GM12864 (cell line): ENCODE measurements at places on chromosomes 7 and 10.

GRCh38 chr7:39221901-39222300 lies 244.2 kb downstream of the POU6F2 start:
- no peak for DNase-seq

DNA sequence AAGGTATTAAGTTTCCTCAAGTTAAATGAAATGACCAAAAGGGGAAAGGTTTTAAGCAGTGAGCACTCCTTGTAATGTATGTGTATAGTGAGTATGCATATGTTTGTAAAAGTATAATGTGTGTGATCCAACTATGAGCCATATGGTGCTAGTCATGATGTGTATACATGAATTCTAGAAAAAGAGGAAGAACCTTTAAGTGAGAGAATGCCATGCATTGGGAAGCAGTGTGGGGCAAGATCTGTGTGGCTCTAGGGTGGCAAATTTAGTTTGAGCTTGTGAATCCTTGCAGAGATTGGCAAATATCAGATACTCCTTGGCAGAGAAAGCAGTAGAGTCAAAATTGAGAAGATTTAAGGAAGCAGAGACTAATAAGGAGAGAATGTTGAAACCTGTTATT lies 435.0 kb downstream of the AUTS2 start:
- DNase-seq, result no peak

DNA sequence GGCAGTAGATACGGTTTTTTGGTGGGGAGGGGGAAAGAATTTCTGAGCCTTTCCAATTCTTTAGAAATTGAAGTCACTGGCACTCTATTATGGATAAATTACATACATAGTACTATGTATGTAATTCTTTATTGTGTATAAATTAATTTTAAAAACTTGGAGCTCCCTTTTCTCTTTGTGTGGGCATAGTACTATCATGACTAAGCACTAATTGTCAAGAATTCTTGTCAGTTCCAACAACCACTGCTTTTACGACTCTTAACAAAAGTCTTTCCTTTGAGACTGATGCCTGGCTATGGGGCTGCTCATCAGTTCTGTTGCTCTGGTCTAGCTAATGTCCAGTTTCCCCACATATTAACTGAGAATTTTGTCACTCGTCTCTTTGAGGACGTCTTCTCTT lies 365.3 kb upstream of the RNF32 start:
- no peak for DNase-seq

DNA sequence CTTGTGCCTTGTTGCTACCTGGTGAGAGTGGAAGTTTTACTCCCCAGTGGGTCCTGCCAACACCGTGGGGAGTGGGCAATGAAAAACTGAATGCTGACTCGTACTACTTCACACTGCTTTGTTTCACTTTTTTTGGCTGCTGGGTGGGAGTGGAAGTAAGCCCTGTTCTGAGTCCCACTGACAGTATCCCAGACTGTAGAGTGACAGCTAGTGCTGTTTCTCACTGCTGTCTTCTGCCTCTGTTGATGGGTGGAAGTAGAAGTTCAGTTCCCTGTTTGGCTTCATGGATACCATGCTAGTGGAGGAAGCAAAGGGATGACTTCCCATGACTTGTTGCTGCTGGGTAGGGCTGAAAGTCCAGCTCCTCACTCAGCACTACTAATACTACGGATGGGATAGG lies 98.4 kb downstream of the STK31 start:
- DNase-seq, result no peak

- peak; percentile 52 for DNase-seq
Observed at GRCh38 chr7:101857358-101857811, 40.0 kb downstream of the CUX1 start.

- DNase-seq, result no peak
Observed at GRCh38 chr7:106819546-106819945, 45.5 kb upstream of the PIK3CG start.
